Ovary (tissue), 10 donors: ENCODE measurements at places on chromosomes 2 and 18. TPM values are rescaled to one million over a fixed set of nuclear protein-coding genes. Genes with fewer than 3 reads are reported as not detected.

DNA sequence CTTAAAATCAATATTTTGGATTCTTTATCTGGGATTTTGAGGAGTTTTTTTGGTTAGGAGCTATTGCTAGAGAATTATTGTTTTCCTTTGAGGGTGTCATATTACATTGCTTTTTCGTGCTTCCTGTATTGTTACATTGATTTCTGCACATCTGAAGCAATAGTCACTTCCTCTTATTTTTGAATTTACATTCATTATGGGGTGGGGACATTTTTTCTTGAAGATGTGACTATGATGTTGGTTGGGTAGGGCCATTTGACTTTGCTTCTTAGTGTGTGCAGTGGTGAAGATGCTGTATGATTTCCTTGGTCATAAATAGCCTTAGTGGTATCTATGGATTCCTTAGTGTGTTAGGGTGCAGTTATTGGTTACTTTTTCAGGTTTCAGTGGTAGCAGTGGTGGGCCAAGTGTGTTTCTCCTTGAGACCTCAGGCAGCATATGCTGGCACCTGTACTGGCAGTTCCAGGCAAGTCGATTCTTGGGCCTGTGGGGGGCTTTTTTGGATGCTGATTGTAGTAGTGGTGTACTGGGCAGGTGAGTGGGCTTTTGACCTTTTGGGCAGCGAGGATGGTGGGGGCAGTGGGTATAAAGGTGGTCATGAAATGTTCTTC, 61.8 kb downstream of the ARHGAP25 start:
- H3K27me3 ChIP-seq = no peaks in the 10 kb centered on the region
- no peak overlapping the region for H3K4me3 ChIP-seq
- no peaks in the 10 kb centered on the region for H3K36me3 ChIP-seq
- H3K4me1 ChIP-seq = peaks cover 6% of the 10 kb centered on the region

The APCDD1 gene
- total RNA-seq = 60.6 TPM

The CNTNAP5 gene
- total RNA-seq = not detected

- no peak overlapping the region for H3K4me3 ChIP-seq
- no peak overlapping the region for H3K27ac ChIP-seq
- no peak for DNase-seq
- H3K27me3 ChIP-seq = no peaks in the 10 kb centered on the region
- H3K36me3 ChIP-seq = no peaks in the 10 kb centered on the region
These were observed 242.3 kb upstream of the COPS8 start for GRCh38 chr2:236843161-236843968.

DNA sequence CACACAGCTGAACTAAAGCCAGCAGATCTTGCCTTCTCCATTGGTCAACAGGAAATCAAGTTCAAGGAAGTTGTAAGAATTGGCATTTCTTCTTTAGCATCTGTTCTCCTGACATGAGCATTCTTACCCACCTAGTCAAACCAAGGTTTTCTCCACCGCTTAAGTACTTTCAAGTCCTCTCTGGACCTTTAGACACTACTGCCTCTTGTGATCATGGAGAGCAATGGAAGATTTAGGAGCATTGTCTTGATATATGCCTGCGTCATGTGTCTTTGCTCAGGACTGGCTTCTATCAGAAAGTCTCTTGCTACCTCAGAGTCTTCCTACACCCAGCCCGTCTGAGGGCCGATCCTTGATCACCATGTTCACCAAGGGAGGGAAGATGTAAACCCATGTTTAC, 262.2 kb downstream of the PHLPP1 start:
- no peak overlapping the region for H3K27ac ChIP-seq
- no peaks in the 10 kb centered on the region for H3K36me3 ChIP-seq
- no peaks in the 10 kb centered on the region for H3K4me1 ChIP-seq
- no peak for DNase-seq
- no peaks in the 10 kb centered on the region for H3K27me3 ChIP-seq
- H3K4me3 ChIP-seq = no peak overlapping the region

- H3K27me3 ChIP-seq = no peaks in the 10 kb centered on the region
- no peak overlapping the region for H3K4me3 ChIP-seq
- no peak overlapping the region for H3K27ac ChIP-seq
- no peak for DNase-seq
- no peaks in the 10 kb centered on the region for H3K4me1 ChIP-seq
- H3K36me3 ChIP-seq = no peaks in the 10 kb centered on the region
These were observed 177.6 kb upstream of the HDAC4 start for GRCh38 chr2:239578381-239578780.

DNA sequence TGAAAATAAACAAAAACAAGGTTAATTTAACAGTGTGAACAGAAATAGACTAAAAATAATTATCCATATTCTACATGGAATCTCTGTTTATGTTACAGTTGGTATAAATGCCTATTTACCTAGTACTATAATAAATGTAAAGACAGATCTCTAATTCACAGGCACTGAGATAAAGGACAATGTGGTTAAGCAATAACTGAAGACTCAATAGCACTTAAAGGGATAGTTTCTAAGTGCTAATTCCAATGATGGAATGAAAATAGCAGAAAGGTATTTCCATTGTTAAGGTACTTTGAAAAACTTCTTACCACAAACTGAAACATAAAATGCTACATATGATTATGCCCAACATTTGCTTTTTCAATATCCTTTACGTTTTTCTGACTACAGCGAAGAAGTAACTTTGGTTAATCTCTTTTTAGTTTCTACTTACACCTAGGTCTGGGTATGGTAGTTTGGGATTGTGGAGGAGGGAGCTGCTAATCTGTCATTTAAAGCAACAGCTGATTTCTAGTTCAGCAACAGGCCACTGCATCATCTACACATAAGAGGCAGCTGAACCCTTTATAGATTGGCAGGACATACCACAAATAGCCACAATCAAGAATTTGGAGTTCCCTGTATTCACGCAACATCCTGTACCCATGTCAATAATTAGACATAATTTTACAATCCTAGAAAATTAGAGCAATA, 27.2 kb downstream of the MAP4K3 start:
- no peak overlapping the region for H3K27ac ChIP-seq
- no peaks in the 10 kb centered on the region for H3K36me3 ChIP-seq
- no peak overlapping the region for H3K4me3 ChIP-seq
- no peak for DNase-seq
- H3K4me1 ChIP-seq = peaks cover 23% of the 10 kb centered on the region

DNA sequence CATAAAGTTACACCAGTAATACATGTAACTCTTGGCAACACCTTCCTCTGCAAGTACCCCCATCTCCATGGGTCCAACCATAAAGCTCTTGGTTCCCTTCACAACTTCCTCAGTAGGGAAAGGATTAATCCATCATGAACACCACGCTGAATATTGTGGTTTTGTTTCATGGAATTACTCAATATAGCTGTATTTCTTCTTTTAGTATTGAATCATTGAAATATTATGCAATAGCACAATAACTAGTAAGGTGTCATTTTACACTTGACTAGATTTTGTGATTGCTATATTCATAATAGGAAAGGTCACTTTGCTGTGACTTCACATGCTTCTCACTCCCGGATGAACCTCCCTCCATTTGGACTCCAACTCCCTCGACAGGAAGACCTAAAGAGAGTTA, 29.7 kb upstream of the PID1 start:
- DNase-seq = no peak
- no peak overlapping the region for H3K27ac ChIP-seq
- H3K27me3 ChIP-seq = no peaks in the 10 kb centered on the region
- H3K4me3 ChIP-seq = no peak overlapping the region
- H3K36me3 ChIP-seq = no peaks in the 10 kb centered on the region

The CDH19 gene
- 2.3 TPM for total RNA-seq

The HOXD13 gene
- total RNA-seq = not detected
